ENCODE measurements at places on chromosomes 3 and 15. TPM values are rescaled to one million over a fixed set of nuclear protein-coding genes. Genes with fewer than 3 reads are reported as not detected.

The SCN11A gene
- 2.8 TPM for polyA plus RNA-seq

The GOLGA6B gene
- not detected for polyA plus RNA-seq

The TMF1 gene
- polyA plus RNA-seq = 21.4 TPM

The PLA2G4E gene
- polyA plus RNA-seq = not detected

The SLC9A9 gene
- 0.54 TPM for polyA plus RNA-seq

The RPP25 gene
- polyA plus RNA-seq = 4.5 TPM

The ANKUB1 gene
- not detected for polyA plus RNA-seq

The PCOLCE2 gene
- 29.2 TPM for polyA plus RNA-seq

The DNAH12 gene
- polyA plus RNA-seq = 1.8 TPM

The MRPL46 gene
- 41.0 TPM for polyA plus RNA-seq

The STARD9 gene
- polyA plus RNA-seq = 7.1 TPM

The SV2B gene
- 0.68 TPM for polyA plus RNA-seq

The NPAP1 gene
- polyA plus RNA-seq = 0.40 TPM

The ZXDC gene
- 26.5 TPM for polyA plus RNA-seq

The SCN5A gene
- not detected for polyA plus RNA-seq

The GRAMD1C gene
- polyA plus RNA-seq = 31.0 TPM

The SLC9C1 gene
- polyA plus RNA-seq = not detected

The GATM gene
- polyA plus RNA-seq = 13.3 TPM
